Substantia nigra (tissue), 51 donors: ENCODE measurements at places on chromosomes 3 and 15.

GRCh38 chr15:70505411-70505919, 257.9 kb downstream of the UACA start:
- DNase-seq, result no peak

- DNase-seq, result no peak
These were observed 55.9 kb downstream of the CGNL1 start for GRCh38 chr15:57432141-57432741.

- DNase-seq, result no peak
These were observed 27.4 kb upstream of the SLCO2A1 start for GRCh38 chr3:134057006-134057653.

DNA sequence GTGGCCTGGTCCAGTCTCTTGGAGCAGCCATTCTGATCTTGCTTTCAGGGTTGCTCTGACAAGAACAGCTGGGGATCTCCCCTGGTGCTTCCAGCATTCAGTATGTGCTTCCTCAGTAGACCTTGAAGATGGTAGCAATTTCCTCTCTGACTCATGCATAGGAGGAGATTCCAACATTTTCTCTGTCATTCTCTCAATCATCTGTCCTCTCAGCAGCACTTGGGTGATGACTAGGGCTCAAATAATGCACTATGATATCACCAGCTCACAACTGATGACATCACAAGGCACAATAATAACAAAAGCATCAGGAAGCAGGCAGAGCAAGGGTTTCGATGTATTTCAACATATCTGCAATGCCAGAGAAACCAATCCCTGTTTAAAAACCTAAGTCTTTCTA, 52.7 kb downstream of the NFKBIZ start:
- no peak for DNase-seq

DNA sequence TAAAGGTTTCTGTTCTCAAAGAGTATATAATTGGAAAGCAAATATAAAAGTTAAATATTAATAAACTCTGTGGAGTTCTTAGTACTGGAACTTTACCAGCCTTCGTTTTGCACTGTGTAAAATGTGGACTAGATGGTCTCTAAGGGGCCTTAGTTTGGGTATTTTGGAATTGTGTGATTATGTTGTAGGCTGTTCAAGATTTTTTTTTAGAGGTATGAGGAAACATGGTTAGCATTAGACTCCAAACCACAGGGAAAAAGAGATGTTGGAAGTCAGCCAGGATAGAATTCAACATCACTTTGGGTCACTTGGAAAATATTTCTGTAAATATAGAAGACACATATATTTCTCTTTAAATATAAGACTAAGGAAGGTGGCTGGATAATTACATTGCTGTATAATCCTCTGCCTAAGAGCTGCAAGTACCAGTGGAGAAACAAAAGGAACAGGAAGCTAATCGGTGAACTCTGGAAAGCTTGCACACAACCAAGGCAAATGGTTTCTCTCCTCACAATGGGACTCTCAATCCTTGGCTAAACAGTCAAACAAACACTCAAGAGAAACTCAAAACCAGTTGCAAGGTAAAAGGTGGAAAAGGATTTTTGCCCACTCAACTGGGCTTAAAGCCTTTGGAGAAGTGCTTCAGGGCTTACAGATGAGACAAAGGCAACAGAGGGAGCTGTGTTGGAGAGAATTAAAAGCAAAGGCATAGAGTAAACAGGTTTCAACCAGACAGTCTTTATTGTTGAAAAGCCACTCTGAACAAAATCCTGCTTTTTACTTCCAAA, 141.7 kb downstream of the NR1D2 start:
- DNase-seq, result no peak

DNA sequence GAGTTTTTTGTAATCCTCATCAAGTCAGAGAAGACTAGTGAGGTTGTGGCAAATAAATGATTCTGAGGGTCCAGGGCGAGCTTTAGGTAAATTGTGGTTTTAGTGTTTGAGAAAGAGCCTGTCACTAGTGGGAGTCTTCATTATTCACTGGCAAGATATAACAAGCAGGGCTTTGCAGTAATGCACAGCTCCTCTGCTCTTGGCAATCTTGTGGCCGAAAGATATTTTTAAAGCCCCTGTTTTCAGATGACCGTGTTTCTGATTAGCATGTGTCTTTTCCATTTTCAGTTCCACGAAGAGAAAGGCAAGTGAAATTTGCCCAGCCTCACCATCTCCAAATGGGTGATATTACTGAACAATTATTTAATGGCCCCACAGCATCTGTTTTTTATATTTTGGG, 154.0 kb upstream of the BCL6 start:
- no peak for DNase-seq

DNA sequence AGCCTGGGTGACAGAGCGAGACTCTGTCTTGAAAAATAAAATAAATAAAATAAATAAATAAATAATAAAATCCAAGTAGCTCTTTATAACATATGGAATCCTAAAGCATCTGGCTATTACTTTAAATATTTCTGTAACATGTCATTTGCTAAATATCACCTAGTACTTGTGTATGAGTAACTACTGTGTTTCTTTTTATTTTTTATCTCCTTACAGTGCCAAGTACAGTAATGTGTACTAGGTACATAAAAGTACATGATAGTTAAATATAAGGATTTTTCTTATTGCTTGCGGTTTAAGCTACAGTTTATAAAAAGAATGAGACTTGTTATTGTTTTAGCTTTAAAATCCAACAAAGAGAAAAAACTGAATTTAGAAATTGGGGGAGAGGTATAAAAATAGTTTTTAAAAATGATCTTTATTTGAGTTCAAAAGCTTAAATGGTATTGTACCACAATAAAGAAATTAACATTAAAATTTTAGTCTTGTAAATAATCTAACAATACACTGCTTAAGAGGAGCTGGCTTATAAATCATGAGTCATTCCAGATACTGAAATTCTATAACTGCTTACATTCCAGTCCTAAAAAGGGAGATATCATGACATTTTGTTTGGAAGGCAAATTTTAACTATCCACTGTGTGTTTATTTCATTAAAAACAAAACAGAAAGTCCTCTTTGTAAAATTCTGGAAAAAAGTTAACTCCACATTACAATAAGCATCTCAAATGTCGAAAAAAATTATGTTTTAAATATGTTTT, 73.1 kb downstream of the FGF7 start:
- DNase-seq, result no peak

- DNase-seq, result no peak
These were observed 685 bp upstream of the FOXB1 start for GRCh38 chr15:60003243-60004008.

- DNase-seq, result no peak
These were observed 82.0 kb downstream of the GMNC start for GRCh38 chr3:190780524-190780923.

DNA sequence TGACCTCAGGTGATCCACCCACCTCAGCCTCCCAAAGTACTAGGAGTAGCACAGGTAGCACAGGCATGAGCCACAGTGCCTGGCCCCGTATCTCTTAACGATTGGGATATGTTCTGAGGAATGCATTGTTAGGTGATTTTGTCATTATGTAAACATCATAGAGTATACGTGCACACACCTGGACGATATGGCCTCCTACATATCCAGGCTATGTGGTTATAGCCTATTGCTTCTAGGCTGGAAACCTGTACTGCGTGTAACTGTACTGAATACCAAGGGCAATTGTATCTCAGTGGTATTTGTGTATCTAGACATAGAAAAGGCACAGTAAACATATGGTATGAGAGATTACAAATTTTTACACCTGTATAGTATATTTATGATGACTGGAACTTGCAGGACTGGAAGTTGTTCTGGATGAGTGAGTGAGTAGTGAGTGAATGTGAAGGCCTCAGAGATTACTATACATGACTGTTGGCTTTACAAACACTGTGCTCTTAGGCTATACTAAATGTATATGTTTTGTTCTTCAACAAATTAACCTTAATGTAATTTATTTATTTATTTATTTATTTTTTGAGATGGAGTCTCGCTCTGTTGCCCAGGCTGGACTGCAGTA, 120.7 kb downstream of the MBNL1 start:
- DNase-seq, result no peak

GRCh38 chr3:105847452-105847851, 21.4 kb downstream of the CBLB start:
- DNase-seq, result no peak

GRCh38 chr3:127406309-127407025, 118.6 kb upstream of the PRR20G start:
- no peak for DNase-seq

GRCh38 chr15:22979238-22980188, 655 bp downstream of the CYFIP1 start:
- no peak for DNase-seq

DNA sequence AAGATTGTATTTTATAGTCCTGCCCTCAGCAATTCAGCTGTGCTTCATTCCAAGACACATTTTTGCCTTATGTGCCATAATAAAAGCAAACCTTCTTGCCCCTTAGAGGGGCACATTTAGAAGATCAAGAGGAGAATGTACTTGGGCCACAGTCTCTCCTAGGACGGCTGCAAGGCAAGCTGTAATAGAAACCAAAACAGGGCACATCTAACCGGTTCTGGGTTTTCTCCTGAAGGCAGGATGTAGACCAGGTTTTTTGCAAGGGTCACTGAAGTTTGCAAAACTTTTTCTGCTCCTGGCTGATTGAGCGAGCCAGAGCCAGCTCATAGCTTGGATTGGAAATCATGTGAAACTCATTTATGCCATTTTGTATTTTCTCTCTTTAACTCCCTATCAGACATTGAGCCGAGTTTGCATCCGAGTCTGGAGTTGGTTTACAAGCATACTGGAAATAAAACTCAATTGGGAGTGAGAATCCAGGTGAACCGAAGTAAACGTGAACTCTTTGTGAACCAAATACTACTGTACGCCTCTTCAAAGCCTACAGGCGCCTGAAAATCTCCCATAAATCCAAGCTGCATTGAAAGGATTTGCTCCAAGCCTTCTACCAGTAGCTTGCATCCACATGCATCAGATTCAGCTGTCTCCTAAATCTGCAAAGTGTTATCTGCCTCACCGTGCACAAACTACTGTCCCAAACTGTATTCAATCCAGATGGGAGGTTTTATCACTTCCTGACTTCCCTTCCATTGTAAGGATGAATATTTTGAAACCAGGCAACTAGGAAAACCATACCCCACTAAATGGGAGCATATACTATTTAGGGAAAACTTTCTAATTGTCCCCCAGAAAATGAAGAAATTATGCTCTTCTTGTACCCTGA, 60.9 kb upstream of the TSC22D2 start:
- DNase-seq, result no peak

- no peak for DNase-seq
These were observed 26.3 kb upstream of the TFRC start for GRCh38 chr3:196108075-196108743.

DNA sequence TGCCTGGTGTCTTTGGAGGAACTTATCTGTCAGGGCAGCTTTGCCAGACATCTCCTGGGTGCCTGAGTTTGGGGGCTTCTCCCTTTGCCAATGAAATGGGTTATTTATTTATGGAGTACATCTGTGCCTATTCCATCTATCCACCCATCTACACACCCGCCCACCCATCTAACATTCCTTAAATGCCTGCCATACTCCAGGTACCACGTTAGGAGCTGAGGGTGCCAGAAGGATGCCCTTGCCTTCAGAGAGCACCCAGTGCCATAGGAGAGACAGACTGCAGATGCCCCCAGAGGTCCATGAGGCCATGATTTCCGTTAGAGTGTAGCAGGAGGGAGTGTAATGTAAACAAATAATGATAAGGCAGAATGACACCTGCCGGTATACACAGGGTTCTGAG, 21.8 kb upstream of the KIF23 start:
- no peak for DNase-seq

DNA sequence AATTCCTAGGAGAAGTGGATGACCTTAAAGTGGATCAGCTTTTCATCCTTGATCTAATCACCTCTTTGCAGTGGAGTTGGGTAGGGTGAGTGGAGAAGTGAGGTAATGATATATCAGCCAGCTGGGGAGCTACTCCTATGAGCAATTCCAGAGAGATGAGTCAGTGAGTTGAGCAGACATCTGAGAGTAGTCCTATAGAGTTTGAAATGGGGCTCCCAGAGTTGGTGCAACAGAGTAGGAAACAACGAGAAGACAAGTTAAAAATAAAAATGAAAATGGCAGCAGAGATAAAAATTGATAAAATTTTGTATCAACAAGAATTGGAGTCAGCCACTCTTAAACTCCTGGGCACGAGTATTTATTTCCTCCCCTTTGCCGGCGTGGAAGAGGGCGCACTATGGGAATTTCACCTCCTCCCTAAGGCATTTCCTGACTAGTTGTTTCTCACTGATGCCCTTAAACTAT, 150.8 kb upstream of the DPH6 start:
- no peak for DNase-seq

DNA sequence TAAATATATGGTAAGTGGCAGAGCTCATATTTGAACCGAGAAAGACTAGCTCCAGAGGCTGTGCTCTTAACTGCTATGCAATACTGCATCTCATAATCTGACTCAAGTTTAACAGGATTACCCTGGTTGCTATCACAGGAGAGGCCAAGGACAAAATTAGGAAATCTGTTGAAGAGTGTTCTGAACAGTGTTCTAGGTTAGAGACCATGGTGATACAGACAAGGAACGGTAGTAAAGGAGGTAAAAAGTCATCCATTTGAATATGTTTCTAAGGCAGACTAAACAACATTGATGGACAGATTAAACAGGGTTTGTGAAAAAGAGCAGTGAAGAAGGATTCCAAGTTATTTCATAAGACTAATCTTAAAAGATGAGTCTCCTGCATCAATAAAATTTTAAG, 22.1 kb downstream of the PLOD2 start:
- DNase-seq, result no peak

DNA sequence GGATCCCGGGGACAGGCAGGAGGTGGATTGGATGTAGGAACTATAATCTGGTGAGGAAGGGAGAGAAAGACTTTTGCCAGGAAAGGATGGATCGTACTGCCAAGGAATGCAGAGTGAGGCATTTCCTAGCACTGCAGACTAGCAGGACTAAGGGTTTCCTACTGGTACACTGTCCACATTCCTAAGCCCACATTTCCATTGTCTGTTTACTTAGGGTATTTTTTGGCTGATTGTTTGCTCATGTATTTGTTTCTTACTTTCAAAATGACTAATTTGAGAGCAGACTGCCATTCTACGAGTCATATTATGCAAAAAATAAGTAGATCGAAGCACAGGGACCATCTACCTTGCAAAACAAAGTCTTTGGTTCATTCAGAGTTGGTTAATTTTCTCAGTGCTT, 1029.5 kb upstream of the NR2F2 start:
- no peak for DNase-seq

GRCh38 chr3:125990253-125990970, 21.4 kb downstream of the ROPN1B start:
- DNase-seq, result peak; percentile 79
